ENCODE measurements at places on chromosomes 7 and 10.

- no peak for DNase-seq
Observed at GRCh38 chr10:82213784-82214183, 338.8 kb downstream of the NRG3 start.

GRCh38 chr7:108503112-108504026 lies 22.6 kb downstream of the PNPLA8 start:
- DNase-seq, result peak; percentile 13

- no peak for DNase-seq
Observed at GRCh38 chr10:119350502-119351097, 143.2 kb downstream of the GRK5 start.

DNA sequence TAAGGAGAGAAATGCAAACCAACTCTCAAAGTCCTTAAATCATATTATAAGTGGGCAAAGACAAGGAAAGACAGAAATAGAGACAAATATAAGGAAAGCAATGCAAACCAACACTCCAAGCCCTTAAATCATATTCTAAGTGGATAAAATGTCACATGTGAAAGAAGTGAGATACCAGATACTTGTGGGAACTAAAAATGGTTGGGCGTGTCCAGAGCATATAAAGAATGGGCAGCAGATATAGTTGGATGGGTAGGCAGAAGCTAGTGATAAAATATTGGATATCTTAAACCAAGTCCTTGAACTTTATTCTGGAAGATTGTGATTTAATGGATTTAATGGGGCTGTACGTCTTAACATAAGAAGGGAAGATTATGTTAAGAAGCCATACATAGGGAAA lies 1065.2 kb upstream of the C7orf33 start:
- DNase-seq, result no peak

- DNase-seq, result no peak
Observed at GRCh38 chr7:98702021-98702420, 84.9 kb downstream of the NPTX2 start.

DNA sequence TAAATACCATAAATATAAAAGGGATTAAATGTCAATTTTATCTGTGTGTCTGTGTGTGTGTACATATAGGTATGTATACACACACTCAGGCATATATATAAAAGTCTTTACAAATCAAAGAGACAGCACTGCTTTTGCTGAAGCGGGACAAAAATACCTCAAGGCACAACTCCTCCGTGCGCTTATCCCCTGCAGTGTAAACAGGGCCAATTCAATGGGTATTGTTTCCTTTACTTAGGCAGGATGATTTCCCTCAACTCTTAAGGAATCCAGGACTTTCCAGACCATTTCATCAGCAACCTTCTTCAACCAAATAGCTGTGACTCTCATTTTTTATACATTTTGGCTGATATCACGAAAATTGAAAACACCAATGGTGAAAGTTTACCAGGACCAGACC lies 227.7 kb downstream of the CRPPA start:
- DNase-seq, result no peak

GRCh38 chr7:22351329-22351692 lies 5.6 kb downstream of the RAPGEF5 start:
- no peak for DNase-seq

DNA sequence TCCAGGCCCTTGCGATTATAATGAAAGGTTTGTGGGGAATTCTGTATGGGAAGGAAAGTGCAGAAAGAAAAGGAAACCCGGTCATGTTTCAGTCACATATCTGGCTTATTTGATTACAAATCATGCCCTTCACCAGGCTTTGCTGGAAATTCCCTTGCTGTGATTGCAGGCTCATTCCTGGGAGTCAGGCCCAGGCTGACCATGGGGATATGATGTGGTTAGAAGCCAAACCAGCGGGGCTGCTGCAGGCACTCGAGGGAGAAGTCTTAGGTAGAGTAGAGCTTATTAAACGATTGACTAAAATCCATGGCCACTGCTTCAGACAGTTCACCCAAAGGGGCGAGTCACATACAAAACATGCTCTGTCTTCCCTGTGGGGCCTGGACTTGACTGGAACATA lies 16.2 kb downstream of the PKD1L1 start:
- DNase-seq, result no peak

- DNase-seq, result no peak
Observed at GRCh38 chr10:72218726-72219125, 2.6 kb upstream of the ASCC1 start.

GRCh38 chr7:37208528-37208927 lies 240.1 kb downstream of the ELMO1 start:
- no peak for DNase-seq

All from AG04450 (cell line).